Panc1 (cell line): ENCODE measurements at places on chromosomes 3 and 15.

- no peak for DNase-seq
Measured at GRCh38 chr3:25820366-25820765, 30.5 kb downstream of the OXSM start.

DNA sequence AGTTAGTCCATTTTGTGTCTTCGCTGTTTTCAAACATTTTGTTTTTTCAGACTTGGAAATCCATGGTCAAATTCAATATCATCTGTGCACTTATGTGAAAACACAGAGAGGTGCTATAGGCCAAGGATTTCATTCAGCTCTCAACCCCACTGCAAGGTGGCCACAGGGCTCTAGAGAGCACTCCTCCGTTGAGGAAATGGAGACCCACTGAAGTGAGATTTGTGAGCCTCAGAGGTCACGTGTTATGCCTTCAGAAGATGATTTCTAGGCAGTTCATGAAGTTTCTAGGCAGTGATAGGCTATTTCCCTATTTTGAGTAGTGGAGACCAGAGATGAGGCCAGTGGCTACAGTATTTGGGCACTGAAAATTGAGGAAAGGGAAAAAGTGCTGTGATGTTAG, 88.2 kb downstream of the UNC13C start:
- DNase-seq, result no peak

DNA sequence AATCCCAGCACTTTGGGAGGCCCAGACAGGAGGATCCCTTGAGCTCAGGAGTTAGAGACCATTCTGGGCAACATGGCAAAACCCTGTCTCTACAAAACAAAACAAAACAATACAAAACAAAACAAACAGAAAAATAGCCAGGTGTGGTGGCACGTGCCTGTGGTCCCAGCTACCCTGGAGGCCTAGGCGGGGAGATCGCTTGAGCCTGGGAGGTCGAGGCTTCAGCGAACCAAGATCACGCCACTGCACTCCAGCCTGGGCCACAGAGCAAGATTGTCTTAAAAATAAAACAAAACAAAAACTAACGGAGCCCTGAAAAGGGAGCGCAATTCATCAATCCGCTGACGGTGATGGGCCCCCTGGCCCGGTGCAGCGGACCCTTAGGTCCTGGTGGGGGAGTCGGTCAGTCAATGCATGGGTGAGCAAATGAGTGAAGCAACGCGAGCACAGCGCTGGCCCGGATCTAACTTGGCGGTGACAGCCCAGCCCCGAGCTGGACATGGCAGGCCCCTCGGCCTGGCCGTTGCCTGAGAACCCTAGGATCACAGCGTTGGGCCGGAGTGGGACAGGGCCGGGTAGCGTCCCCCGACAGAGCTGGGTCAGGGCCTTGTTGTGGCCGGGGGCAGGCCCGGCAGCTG, 52.4 kb upstream of the BLM start:
- no peak for DNase-seq

DNA sequence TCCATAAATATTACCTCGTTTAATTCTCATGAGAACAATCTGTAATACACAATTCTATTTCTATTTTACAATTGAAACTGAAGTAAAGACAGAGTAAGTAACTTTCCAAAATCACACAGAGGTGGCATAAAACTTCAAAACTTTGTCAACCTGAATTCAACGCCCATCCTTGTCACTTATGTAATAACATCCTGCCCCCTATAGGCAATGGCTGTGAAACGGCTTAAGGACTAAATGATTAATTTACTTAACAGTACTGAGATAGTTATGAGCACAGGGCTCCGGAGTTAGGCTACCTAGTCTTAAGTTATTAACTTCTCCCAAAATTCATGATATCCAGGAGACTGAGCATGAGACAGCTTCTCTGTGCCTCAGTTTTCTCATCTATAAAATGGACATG, 293.1 kb upstream of the CHRM5 start:
- peak; percentile 13 for DNase-seq

- no peak for DNase-seq
Measured at GRCh38 chr3:53184701-53185100, 23.7 kb downstream of the PRKCD start.

GRCh38 chr15:64621056-64621455, 154.3 kb downstream of the RBPMS2 start:
- no peak for DNase-seq
